Smooth muscle cell of bladder (primary cell): ENCODE measurements at places on chromosomes 3 and 15. TPM values are rescaled to one million over a fixed set of nuclear protein-coding genes. Genes with fewer than 3 reads are reported as not detected.

The GCSAM gene
- not detected in 2 replicates for total RNA-seq

The PLCB2 gene
- total RNA-seq: under 0.01 and 0.18 TPM in 2 replicates

The TUSC7 gene
- not detected in 2 replicates for total RNA-seq

The SI gene
- not detected in 2 replicates for total RNA-seq

The ARGFX gene
- total RNA-seq: not detected in 2 replicates

The ROPN1 gene
- not detected in 2 replicates for total RNA-seq

The NLGN1 gene
- total RNA-seq: 4.0 and 8.7 TPM in 2 replicates

The ALDH1A2 gene
- 0.55 and 1.7 TPM in 2 replicates for total RNA-seq

The SLC28A2 gene
- under 0.01 TPM in 1 of 2 replicates, not detected in the other for total RNA-seq

The RLBP1 gene
- not detected in 2 replicates for total RNA-seq

The SKOR1 gene
- total RNA-seq: under 0.01 and 0.09 TPM in 2 replicates

The HIGD2B gene
- not detected in 2 replicates for total RNA-seq

The FOXB1 gene
- total RNA-seq: not detected in 2 replicates

The FEM1B gene
- total RNA-seq: 34.9 and 44.1 TPM in 2 replicates

The PTH1R gene
- under 0.01 and 0.28 TPM in 2 replicates for total RNA-seq

The MFGE8 gene
- total RNA-seq: 122 and 242 TPM in 2 replicates

The GTF2E1 gene
- 21.3 and 22.9 TPM in 2 replicates for total RNA-seq

The STRIT1 gene
- total RNA-seq: not detected in 2 replicates

The GPR171 gene
- not detected in 2 replicates for total RNA-seq

The MITF gene
- total RNA-seq: 24.0 and 39.2 TPM in 2 replicates

The GOLGA8K gene
- total RNA-seq: 0.09 TPM in 1 of 2 replicates, not detected in the other

The SLC2A2 gene
- total RNA-seq: 0.09 TPM in 1 of 2 replicates, not detected in the other

The GRIP2 gene
- total RNA-seq: 0.55 and 0.71 TPM in 2 replicates

The SHQ1 gene
- total RNA-seq: 14.5 and 19.1 TPM in 2 replicates

The INSYN1 gene
- total RNA-seq: 2.0 and 5.1 TPM in 2 replicates

The GALNT15 gene
- 12.1 and 20.2 TPM in 2 replicates for total RNA-seq

The SLC12A1 gene
- total RNA-seq: not detected in 2 replicates

The TMEM212 gene
- not detected in 2 replicates for total RNA-seq

The CYP19A1 gene
- 4.0 and 7.4 TPM in 2 replicates for total RNA-seq

The PCYT1A gene
- 64.6 and 76.5 TPM in 2 replicates for total RNA-seq

The ISL2 gene
- 0.37 and 0.71 TPM in 2 replicates for total RNA-seq

The LMCD1 gene
- total RNA-seq: 44.2 and 119 TPM in 2 replicates

The BCHE gene
- total RNA-seq: 0.28 and 1.6 TPM in 2 replicates

The PPP4R2 gene
- 79.2 and 87.5 TPM in 2 replicates for total RNA-seq

The SLC6A11 gene
- not detected in 2 replicates for total RNA-seq

The C3orf80 gene
- 3.0 and 8.0 TPM in 2 replicates for total RNA-seq

The MAGEL2 gene
- total RNA-seq: under 0.01 and 0.37 TPM in 2 replicates

The CACNA2D2 gene
- total RNA-seq: 0.09 TPM in 1 of 2 replicates, not detected in the other

The SHC4 gene
- total RNA-seq: 1.8 and 3.8 TPM in 2 replicates

The ISLR2 gene
- total RNA-seq: under 0.01 and 0.28 TPM in 2 replicates

The CCR3 gene
- 0.09 TPM in 1 of 2 replicates, not detected in the other for total RNA-seq

The DAPK2 gene
- total RNA-seq: 1.3 and 1.5 TPM in 2 replicates

The HYAL2 gene
- 49.8 and 80.7 TPM in 2 replicates for total RNA-seq

The ACSBG1 gene
- not detected in 2 replicates for total RNA-seq

The ARNT2 gene
- 5.5 and 7.0 TPM in 2 replicates for total RNA-seq

The PLA2G4E gene
- not detected in 2 replicates for total RNA-seq

The IL20RB gene
- total RNA-seq: 2.7 and 12.5 TPM in 2 replicates
